Keratinocyte (primary cell): ENCODE measurements at places on chromosomes 12 and 14.

DNA sequence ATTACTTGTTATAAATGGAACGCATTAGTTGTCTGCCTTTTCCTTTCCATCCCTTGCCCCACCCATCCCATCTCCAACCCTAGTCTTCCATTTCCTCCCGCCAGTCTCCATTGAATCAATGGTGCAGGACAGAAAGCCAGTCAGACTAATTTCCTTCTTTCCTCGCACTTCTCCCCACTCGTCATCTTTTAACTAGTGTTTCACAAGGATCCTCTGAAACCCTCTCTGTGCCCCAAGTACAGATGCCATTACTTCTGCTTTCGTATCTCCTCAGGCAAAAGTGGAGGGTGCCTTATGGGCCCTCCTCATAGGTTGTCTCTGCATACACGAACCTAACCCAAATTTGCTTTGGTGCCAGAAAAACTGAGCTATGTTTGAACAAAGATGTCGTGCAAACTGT is 4.2 kb downstream of the DAZAP2 start:
- DNase-seq, result no peak

DNA sequence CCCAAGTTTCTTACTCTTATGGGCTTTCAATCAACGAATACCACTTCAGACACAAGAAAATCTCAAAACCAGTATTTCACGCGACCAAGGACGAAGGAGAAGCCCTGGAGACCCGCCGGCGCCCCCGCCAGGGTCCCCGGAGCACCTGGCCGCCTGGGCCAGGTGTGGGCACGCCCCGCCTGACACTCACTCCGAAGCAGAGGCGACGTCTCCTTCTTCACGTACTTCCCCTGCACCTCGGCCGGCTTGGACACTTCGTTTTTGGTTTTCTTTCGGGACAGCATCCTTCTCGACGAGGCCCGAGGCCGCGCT is 466 bp downstream of the SAV1 start:
- no peak for DNase-seq

DNA sequence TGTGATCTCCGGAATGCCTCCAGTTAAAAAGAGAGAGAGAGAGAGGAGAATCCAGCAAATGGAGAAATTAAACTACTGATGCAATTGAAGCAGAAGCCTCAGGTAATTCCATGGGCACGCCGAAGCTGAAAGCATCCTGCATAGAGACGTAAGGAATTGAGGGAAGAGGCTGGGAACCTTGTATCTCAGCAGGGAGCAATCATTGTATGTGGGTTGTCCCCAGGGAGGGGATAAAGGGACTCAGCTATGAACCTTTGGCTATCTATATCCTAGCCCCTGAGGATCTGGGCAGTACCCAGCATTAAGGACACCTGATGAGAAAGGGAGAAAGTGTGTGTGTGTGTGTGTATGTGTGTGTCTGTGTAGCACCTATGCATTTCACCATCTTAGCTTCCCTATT is 95.8 kb upstream of the ATXN7L3B start:
- no peak for DNase-seq

GRCh38 chr12:109680264-109681005 is 33.2 kb upstream of the FAM222A start:
- no peak for DNase-seq

- DNase-seq, result no peak
Observed at GRCh38 chr14:103015426-103015825, 41.9 kb downstream of the CDC42BPB start.

DNA sequence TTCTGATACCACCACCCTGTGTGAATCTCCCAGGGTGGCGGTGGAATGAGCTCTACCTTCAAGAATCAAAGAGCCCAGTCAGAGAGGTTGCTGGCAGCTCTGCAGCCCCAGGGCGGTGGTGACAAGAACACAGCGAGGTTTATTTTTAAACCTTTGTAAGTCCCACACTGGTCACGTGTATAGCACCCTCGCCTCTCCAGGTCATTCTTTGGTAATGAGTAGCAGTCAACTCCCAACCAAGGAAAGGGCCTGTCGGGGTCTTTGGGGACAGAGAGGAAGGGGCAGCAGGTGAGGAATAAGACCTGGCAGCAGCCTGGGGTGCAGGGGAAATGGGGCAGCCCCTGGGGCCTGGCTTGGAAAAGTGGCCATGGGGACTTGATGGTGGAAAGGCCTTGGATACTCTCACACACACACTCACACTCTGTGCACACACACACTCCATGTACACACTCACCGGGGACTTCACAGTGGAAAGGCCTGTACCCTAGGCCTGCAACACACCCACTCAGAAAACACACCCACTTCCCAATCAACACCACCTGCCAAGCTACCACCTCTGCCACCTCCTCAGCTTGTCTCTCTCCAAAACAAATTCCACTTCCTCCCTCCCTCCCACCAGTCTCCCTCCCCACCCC is 178.6 kb downstream of the DPF3 start:
- DNase-seq, result no peak

GRCh38 chr14:28666961-28667360 is 99.6 kb upstream of the FOXG1 start:
- no peak for DNase-seq

DNA sequence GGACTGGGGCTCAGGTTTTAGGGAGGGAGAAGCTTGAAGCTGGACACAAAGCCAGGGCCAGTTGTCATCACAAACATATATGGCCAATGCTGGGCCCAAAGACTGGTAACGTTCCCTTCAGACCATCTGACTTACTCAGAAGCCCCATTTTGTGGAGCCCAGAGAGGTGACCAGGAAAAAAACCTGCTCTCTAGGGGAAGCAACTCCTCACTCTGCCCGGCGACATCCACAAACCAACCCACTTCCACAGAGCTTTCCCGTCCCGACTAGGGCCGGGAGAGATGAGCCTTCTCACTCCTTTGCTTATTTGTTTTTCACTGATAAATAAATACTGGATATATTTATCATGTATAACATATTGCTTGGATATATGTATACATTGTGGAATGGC is 180.9 kb upstream of the RTL1 start:
- DNase-seq, result no peak

DNA sequence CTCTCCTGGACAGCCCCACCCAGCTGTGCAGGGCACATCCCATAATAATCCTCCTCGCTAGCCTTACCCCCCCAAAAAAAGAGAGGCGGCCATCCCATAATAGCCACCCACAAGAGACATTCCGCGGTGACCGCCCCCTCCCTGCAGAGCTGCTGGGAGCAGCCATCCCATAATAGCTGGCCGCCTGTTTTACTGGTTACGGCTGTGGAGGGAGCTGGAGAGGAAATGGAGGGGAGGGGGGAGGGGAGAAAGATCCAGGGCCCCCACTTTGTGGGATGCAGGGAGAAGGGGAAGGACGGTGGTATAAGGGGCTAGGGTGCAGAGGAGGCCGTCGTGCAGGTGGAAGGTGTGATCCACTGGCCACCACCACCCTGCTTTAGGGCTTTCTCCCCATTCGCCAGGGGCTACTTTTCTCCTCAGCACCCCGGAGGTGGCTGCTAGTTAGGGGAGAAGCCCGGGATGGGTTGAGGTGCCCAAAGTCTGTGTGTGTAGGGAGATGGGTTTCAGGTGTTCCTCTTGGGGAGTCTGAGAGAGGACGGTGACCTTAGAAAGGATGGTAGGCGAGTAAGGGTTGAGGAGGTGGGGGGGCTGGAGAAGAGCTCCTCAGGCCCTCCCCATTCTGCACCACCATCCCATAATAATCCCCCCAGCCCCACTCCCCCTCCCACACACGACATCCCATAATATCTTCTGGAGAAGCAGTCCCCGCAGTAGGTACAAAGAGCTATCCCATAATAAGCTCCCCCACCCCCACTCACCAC is 6.0 kb upstream of the CHD4 start:
- DNase-seq, result no peak

DNA sequence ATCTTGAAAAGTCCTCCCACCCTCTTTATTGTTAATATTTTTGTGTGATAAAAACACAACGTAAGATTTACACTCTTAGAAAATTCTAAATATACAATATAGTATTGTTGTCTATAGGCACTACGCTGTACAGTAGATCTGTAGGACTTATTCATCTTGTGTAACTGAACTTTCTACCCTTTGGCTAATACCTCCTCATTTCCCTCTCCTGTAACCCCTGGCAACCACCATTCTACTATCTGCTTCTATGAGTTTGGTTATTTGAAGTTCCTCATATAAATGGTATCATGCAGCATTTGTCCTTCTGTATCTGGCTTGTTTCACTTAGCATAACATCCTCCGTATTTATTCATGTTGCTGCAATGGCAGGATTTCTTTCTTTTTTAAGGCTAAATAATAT is 5.2 kb upstream of the CLEC9A start:
- DNase-seq, result no peak

GRCh38 chr14:98871796-98872195 is 400.2 kb downstream of the BCL11B start:
- no peak for DNase-seq

- DNase-seq, result no peak
Observed at GRCh38 chr12:2283916-2284315, 231.1 kb downstream of the CACNA1C start.

DNA sequence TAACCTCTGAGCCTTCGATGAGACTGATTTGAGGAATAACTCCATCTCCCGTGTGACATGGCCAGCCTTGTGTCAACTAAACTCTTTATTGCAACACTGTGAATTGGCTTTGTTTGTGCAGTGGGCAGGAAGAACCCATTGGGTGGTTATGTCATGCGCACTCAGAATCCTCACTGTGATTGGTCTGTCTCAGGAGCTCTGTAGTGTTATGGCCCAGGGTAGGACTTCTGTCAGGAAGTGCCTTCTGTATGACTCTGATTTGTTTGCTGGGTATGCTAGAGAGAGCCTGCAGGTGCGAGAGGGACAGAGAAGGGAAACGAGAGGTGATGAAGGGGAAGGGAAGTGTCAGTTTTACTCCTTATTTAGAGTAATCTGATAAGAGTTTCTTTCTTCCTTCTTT is 71.5 kb upstream of the DCD start:
- DNase-seq, result no peak

- no peak for DNase-seq
Observed at GRCh38 chr12:70415987-70416386, 49.9 kb downstream of the KCNMB4 start.

DNA sequence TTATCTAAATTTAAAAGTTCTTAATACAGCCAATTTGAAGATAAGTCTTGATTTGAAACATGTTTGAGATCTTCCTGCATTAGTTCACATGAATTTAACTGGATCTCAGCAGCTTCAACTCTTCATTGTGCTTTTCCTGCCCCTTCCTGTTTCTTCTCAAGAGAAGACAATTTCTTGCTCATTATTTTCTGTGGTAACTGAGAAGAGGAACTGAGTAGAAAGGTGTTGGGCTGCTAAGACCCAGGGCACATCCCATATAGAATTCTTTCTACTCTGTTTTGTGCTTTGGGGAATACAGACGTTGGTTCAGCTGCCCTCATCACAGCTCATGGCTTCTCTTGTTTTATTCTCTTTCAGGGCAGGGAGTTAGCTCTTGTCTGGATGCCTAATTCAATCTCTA is 110.2 kb downstream of the SNAPC1 start:
- no peak for DNase-seq

- no peak for DNase-seq
Observed at GRCh38 chr12:104643093-104643818, 186.5 kb downstream of the CHST11 start.

DNA sequence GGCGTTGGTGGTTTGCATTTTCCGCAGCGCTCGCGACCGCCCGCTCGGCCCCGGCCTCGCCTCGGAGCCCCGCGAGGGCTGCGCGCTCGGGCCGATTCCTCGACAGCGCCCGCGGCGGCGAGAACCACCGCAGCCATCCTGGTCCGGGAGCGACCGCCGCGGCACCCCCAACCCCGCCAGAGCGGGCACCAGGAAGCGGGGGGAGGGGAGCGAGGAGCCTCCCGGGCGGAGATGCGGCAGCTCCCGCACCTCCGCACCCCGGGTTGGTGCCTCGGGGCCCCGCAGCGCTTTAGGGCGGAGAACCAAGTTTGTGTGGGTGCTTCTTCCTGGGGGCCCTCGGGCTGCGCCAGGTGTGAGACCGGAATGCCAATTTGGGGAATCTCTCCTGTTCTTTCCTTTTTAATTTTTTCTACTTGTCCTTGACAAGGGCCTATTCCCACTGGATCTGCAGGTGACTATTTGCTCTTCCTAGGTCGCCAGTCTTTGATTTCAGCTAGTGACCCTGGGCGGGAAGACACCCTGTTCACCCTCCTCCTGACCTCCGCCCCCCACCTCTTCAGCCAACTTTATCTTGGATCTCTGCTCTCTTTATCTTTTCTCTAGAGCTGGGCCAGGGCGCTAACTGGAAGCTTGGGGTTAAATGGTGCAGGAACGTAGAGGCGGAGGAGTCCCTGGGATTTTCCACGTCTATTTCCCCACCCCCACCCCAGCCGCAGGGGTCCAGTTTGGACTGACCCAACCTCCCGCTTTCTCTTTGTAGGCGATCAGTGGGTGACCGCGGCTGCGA is at the start of gene SOCS2:
Gene SOCS2 (plus strand): TSS at position 751 of the 787 bp plus-strand sequence. CDS start 223 bp downstream, outside the sequence.
- no peak for DNase-seq

GRCh38 chr12:69059465-69060457 is 126.8 kb upstream of the CPM start:
- peak; percentile 64 for DNase-seq

DNA sequence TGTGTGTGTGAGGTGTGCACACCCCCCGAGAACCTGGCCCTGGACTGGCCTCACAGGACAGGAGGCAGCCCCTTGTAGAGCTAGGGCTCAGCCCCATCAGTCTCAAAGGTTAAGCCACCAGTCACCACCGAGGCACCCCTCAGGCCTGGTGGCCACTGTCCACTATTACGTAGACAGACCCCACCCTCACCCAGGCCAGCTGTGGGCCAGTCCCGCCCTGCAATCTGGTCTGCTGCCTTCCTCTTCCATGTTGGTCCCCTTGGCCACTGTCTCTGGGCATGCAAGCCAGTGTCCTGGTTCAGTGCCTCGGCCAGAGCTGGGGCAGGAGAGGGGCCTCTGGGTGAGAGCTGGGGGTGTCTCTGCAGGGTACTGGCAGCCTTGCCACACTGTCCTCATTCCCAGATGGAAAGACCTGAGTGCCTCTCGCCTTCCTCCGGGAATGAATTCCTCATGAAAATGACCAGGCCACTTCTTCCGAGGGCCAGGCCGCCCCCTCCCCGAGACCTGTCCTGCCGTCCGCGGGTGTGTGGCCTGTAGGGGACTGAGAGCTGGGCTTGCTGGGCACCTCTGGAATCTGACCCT is 897 bp upstream of the TEX22 start:
- DNase-seq, result no peak

- DNase-seq, result no peak
Observed at GRCh38 chr12:73274976-73275375, 1002.8 kb downstream of the TRHDE start.

DNA sequence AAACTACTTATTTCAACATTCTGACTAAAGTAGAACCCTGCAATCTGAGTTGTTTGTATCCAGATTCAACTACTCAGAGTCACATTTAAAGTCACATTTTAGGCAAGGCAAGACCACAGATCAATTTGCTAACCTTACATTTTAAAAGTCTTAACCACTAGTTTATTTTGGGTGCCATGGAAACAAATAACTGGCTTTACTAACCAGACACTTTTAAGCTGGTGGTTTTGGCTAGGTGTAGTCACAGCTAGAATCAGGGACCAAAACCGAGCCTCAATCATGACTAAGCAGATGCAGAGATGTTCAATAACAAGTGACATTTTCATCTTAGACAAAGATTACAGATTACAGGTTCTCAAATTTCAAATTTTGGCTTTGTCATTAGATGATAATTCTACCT is 115.3 kb downstream of the PDE6H start:
- DNase-seq, result no peak

- no peak for DNase-seq
Observed at GRCh38 chr14:75823334-75823733, 158.5 kb downstream of the TGFB3 start.

GRCh38 chr14:75471059-75471458 is 43.2 kb downstream of the JDP2 start:
- no peak for DNase-seq

- DNase-seq, result no peak
Observed at GRCh38 chr12:108798551-108799221, 58.7 kb downstream of the SSH1 start.
